Activated naive CD4-positive, alpha-beta T cell treated with anti-CD3 and anti-CD28 coated beads for 36 hours (primary cell): ENCODE measurements at places on chromosomes 5 and 9. TPM values are rescaled to one million over a fixed set of nuclear protein-coding genes. Genes with fewer than 3 reads are reported as not detected.

- H3K36me3 ChIP-seq = no peaks in the 10 kb centered on the region
- H3K27me3 ChIP-seq = no peaks in the 10 kb centered on the region
- H3K27ac ChIP-seq = no peak overlapping the region
- no peak overlapping the region for H3K4me3 ChIP-seq
These were observed 9.6 kb upstream of the AMBP start for GRCh38 chr9:114087721-114088120.

- peak overlapping the region; percentile 53 for H3K27ac ChIP-seq
- peaks cover 1% of the 10 kb centered on the region for H3K36me3 ChIP-seq
- no peak overlapping the region for H3K4me3 ChIP-seq
These were observed 18.5 kb upstream of the RALGDS start for GRCh38 chr9:133139246-133140173.

DNA sequence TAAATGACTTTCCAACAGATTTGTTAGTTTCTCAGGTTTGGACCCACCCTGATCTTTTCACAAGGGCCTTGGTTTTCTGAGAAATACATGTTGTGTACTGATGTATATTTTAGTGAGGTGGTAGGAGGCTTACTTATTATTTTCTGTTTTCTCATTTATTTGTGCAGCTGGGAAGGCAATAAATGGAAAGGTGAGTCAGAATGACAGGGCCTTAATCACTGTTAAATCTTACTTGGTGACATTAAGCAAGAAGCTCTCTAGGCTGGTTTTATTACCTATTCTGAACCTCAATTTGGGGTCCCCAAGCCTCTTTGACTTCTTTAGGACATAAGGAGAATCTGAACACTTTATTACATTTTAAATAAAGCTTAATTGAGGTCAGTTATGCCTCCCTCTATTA is 214.0 kb upstream of the DAB2 start:
- no peak overlapping the region for H3K4me3 ChIP-seq
- no peak overlapping the region for H3K27ac ChIP-seq
- DNase-seq = no peak
- no peaks in the 10 kb centered on the region for H3K36me3 ChIP-seq
- H3K4me1 ChIP-seq = no peaks in the 10 kb centered on the region
- H3K27me3 ChIP-seq = peaks cover 3% of the 10 kb centered on the region

The SLC4A9 gene
- total RNA-seq = 0.07 TPM

The GARNL3 gene
- 4.6 TPM for total RNA-seq
